CD4-positive, alpha-beta T cell treated with Interleukin-21 for 1 hour (primary cell): ENCODE measurements at places on chromosomes 7 and 10.
A peak's percentile ranks its signal among the peaks of the same experiment; 100 is the strongest.

DNA sequence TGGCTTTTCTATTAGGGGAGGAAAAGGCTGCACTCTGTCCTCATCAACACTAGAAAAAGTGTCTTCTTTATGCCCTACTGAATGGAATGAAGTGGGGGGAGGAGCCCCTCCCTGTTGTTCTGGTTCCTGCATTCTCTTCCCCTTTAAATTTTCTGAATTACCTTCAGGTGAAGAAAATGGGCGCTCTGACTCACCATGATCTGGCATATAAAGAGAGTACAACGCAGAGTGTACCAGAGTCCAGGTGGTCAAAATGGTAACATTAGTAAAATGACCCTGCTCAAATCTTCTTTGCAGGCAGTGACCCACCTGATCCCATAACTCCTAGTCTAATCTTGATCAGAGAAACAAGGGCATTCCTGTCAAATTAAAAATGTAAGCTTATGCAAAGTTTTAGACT lies 80.7 kb downstream of the THSD7A start:
- DNase-seq = no peak

GRCh38 chr10:102233997-102234396 lies 7.3 kb downstream of the PITX3 start:
- DNase-seq = no peak

GRCh38 chr10:113576852-113577251 lies 24.0 kb downstream of the HABP2 start:
- DNase-seq = no peak

DNA sequence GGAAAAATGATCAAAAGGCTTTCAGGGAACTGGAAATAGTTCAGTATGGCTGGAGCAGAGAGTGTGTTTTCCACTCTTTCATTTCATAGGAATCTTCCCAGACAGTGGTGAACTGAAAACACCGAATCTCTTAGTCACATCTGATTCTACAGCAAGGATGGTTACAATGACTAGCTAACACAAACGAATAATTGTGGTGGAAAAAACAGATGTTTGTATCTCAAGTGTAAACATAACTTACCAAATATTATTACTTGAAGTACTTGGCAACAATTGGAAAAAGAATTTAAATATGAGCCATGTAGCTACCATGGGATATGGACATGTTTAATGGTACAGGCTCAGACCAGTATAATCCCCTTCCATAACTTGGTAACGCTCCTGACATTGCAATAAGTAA lies 21.1 kb upstream of the BPGM start:
- DNase-seq = no peak

- DNase-seq = no peak
Measured at GRCh38 chr7:115340828-115341227, 418.9 kb downstream of the MDFIC start.

GRCh38 chr7:24340727-24341126 lies 56.7 kb downstream of the NPY start:
- no peak for DNase-seq

GRCh38 chr10:6486309-6486708 lies 93.8 kb downstream of the PRKCQ start:
- no peak for DNase-seq

GRCh38 chr7:34158368-34159153 lies 253.2 kb downstream of the BMPER start:
- no peak for DNase-seq

DNA sequence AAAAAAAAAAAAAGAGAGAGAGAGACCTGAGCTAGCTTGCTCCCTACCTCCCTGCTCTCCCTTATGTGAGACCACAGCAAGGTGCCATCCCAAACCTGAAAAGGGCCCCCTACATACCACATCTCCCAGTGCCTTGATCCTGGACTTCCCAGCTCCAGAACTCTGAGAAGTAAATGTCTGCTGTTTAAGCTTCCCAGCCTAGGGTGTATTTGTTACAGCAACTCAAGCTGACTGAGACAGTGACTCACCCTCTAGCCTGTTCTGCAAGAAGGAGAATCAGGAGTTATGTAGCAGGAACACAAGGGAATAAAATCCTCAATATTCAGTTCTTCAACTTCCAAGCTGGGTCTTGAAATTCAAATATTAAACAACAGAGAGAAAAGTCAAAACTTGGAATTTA lies 52.1 kb upstream of the TMEM72 start:
- no peak for DNase-seq

DNA sequence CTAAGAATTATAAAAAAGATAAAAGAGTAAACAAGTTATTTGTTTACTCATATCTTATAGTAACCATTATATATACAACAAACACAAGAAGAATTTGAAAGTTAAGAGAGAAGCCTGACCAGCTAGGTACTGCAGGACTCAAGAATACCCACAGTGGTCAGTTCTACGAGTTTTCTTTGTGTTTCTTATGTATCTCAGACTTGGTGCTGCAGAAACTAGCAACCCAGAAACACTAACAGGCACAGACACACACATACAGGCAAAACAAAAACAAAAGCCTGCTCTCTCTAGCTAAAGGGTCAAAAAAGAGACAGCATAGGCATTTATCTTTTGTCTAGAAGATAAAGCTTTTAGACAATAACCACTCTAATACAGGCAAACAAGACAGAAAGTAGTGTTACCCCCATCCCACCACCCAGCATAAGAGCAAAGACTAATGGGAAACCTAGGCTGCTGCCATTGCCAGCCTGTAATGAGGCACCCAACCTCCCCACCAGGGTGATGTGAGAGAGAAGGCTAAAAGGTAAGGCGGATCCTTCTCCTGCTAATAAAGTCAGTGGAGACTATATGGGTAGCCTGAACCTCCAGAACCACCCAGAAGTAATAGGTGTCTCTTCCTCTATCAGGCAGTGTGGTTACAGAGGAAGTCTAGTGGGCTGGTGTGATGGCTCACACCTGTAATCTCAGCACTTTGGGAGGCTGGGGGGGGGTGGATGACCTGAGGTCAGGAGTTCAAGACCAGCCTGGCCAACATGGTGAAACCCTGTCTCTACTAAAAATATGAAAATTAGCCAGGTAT lies 113.9 kb downstream of the DNAJC1 start:
- no peak for DNase-seq

- DNase-seq = no peak
Measured at GRCh38 chr7:88151119-88151790, 68.6 kb downstream of the SRI start.

DNA sequence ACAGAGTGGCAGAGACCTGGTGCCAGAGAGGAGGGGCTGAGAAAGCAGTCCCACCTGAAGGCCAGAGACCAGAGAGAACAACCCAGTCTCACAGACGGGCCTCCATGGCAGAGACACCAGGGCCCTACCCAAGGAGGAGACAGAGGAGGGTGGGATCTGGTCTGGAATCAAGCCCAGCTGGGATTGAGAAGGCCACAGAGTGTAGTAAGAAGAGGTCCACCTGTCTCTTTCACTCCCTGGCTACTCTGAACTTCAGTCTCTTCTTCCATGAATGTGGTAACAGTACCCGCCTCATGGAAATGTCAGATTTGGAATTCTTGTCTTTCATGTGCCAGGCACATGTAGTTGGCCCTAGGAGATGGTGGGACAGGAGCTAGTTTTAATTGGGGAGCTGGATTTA lies 55.6 kb downstream of the CLIP2 start:
- DNase-seq = no peak

GRCh38 chr10:66639371-66639770 lies 286.5 kb upstream of the LRRTM3 start:
- no peak for DNase-seq

DNA sequence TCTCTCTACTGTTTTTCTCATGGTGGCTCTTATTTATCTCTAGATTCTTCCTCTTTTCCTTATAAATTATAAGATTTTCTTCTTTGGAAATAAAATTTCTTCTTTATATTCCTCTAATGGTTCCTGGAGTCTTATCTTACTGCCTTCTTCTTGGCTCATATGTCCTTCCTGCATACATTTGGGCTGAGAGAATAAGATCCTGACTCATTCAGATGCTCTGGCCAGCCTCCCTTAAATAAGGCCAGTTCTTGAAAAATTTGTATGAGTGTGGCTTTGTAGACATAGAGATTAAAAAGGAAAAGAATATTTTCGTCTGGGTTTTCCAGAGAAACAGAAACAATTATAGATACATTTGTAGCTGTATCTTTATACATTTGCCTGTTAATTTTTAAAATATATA lies 411.3 kb downstream of the KIF20B start:
- DNase-seq = no peak

GRCh38 chr7:48411619-48412018 lies 240.4 kb downstream of the ABCA13 start:
- no peak for DNase-seq

- no peak for DNase-seq
Measured at GRCh38 chr10:16986406-16987205, 143.0 kb downstream of the CUBN start.

GRCh38 chr7:36369171-36369570 lies 20.5 kb upstream of the ANLN start:
- no peak for DNase-seq

GRCh38 chr10:103692952-103693811 lies 162.2 kb downstream of the SH3PXD2A start:
- peak; percentile 44 for DNase-seq

- DNase-seq = no peak
Measured at GRCh38 chr7:91630581-91631380, 249.7 kb downstream of the MTERF1 start.

- no peak for DNase-seq
Measured at GRCh38 chr7:114703677-114704076, 218.2 kb upstream of the MDFIC start.

GRCh38 chr7:22569586-22570321 lies 69.8 kb upstream of the STEAP1B start:
- peak; percentile 19 for DNase-seq

DNA sequence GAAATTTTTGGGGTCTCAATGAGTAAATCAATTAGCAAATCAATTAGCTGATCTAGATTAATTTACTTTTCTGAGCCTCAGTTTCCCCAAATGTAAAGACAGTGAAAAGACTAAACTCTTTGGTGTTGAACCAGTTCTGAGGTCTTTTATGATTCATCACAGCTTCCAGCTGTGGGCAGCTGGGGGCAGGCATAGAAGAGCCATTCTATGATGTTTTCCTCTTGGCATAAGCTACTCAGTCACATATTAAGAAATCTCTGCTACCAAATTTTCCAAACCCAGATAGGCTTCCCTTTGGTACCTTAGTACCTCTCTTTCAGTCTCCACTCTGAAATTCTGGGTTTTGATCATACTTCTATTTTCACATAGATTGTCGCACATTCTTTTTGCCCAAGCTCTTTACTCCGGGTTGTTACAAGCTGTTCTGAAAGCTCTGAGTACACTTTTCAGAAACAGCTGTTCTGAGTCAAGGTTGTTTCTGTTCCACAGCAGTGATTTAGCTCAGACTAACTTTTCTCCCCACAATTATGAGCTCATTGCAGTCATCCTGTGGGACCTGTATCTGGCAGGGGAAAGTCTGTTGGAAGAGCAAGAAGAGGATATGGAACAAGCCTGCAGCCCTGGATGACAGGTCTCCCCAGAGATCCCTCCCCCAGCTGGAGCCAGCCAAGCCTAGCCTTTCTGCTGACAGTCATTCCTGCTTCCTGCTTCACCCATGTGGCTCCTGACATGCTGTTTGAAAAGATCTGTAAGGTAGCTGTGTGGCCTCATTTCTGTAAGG lies 599.6 kb upstream of the GHITM start:
- DNase-seq = no peak

DNA sequence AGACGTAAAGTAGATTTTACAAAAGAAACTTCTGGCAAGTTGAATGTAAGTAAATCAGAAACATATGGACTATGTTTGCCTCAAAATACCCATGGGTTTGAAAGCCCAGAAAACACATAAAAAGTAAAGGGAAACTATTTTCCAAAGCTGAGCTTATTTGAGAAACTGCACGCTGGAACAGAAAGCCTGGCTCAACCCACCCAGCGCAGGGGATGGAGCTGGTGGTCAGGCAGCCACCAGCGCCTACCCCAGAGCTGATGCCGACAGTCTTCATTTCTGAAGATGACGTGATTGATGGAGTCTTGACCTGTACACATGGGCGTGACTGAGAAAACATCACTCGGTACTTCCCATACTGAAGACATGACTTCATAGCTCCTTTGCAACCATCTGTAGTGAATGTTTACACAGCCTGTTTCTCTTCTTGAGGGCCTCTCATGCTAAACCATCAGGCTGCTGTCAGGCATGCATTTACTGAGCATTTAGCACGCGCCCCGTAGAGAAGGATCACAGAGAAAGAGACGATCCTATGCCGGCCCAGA lies 232.6 kb upstream of the AUTS2 start:
- DNase-seq = no peak

GRCh38 chr7:7146837-7147236 lies 35.5 kb upstream of the C1GALT1 start:
- DNase-seq = no peak

DNA sequence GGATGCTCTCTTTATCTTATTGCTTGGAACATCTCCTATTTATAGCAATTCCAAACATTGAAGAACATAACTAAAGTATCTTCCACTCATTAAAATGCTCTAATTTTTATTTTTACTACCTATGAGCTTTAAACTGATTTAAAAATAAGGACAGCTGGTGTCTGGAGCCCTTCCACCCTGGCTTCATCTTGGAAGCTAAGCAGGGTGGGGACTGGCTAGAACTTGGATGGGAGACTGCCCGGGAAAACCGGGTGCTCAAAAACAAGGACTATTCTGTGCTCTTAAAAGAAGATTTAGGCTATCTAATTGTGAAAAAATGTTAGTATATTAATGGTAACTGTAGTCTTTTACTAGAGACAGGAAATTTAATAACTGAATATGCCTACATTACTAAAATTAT lies 69.2 kb downstream of the ARMC3 start:
- peak; percentile 4 for DNase-seq

GRCh38 chr10:92222603-92223262 lies 68.1 kb downstream of the CPEB3 start:
- no peak for DNase-seq

DNA sequence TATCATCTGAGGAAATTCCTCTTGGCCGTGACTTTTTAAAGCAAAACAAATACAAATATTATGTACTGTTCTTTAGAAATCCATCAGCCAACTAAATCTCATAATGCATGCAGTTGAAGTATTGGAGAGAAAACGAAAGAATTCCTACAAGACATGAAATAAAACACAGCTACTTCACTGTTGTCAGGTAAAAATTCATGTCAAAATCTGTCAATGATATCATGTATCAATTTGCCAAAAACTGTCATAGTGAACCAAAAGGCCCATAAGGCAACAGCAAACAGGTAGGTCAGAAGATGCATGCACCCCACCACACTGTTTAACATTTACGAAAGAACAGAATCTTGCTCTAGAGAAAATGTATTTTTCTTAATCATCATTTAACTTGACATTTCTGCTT lies 2.3 kb downstream of the GPR22 start:
- no peak for DNase-seq

GRCh38 chr7:84009782-84010181 lies 184.8 kb downstream of the SEMA3A start:
- no peak for DNase-seq

GRCh38 chr7:85274454-85274853 lies 87.6 kb upstream of the SEMA3D start:
- no peak for DNase-seq
